Left cardiac atrium (tissue), 4 donors: ENCODE measurements at places on chromosomes 5 and 9. TPM values are rescaled to one million over a fixed set of nuclear protein-coding genes. Genes with fewer than 3 reads are reported as not detected.

C9orf50 gene
- total RNA-seq: not detected

IL5 gene
- not detected for total RNA-seq

SLC36A2 gene
- 0.29 TPM for total RNA-seq

ZFP2 gene
- 1.2 TPM for total RNA-seq

BHMT2 gene
- 21.5 TPM for total RNA-seq

PCDHB2 gene
- total RNA-seq: 2.9 TPM

SPATA31E1 gene
- total RNA-seq: not detected

SWI5 gene
- total RNA-seq: 17.2 TPM

ARID3C gene
- not detected for total RNA-seq

ZDHHC11 gene
- 31.1 TPM for total RNA-seq

EGFLAM gene
- 10.5 TPM for total RNA-seq

MEF2C gene
- 53.7 TPM for total RNA-seq

C9orf85 gene
- 6.7 TPM for total RNA-seq

VCAN gene
- 195 TPM for total RNA-seq

SPINK13 gene
- total RNA-seq: not detected

OR1J2 gene
- not detected for total RNA-seq

PPP1R26 gene
- total RNA-seq: 17.5 TPM

C5orf52 gene
- total RNA-seq: not detected

MCCC2 gene
- total RNA-seq: 54.8 TPM

C9orf153 gene
- total RNA-seq: 0.31 TPM

ZBTB43 gene
- 34.0 TPM for total RNA-seq

CAMK4 gene
- total RNA-seq: 0.53 TPM

SYNPO gene
- total RNA-seq: 769 TPM

GPSM1 gene
- 55.6 TPM for total RNA-seq

PRDM9 gene
- total RNA-seq: not detected

SV2C gene
- total RNA-seq: not detected

RMI1 gene
- total RNA-seq: 4.0 TPM

NDUFAF2 gene
- 34.5 TPM for total RNA-seq

PDCD1LG2 gene
- 3.6 TPM for total RNA-seq

RGS7BP gene
- 5.1 TPM for total RNA-seq

ADAMTS19 gene
- total RNA-seq: 2.9 TPM

SLC12A7 gene
- total RNA-seq: 53.7 TPM

URM1 gene
- total RNA-seq: 58.0 TPM

F2RL2 gene
- 0.39 TPM for total RNA-seq

FOXI1 gene
- not detected for total RNA-seq

ANKRD55 gene
- total RNA-seq: 0.29 TPM

PCSK5 gene
- 9.3 TPM for total RNA-seq

TMEM171 gene
- 0.21 TPM for total RNA-seq

GDF9 gene
- total RNA-seq: 0.65 TPM

UNC13B gene
- 17.8 TPM for total RNA-seq

IER5L gene
- 5.4 TPM for total RNA-seq

ENC1 gene
- 5.5 TPM for total RNA-seq

ZDHHC21 gene
- 8.9 TPM for total RNA-seq

TLN1 gene
- total RNA-seq: 324 TPM

HEMGN gene
- not detected for total RNA-seq

CAVIN4 gene
- 38.0 TPM for total RNA-seq

FBLL1 gene
- 0.21 TPM for total RNA-seq

OR1L4 gene
- total RNA-seq: not detected

PRR16 gene
- total RNA-seq: 4.8 TPM

CLTB gene
- total RNA-seq: 199 TPM

PALM2AKAP2 gene
- 97.6 TPM for total RNA-seq

FAM169A gene
- 5.0 TPM for total RNA-seq

FYB1 gene
- total RNA-seq: 5.0 TPM

SLC34A3 gene
- not detected for total RNA-seq

DRD1 gene
- total RNA-seq: 0.55 TPM

OTULINL gene
- total RNA-seq: 12.9 TPM

ENG gene
- total RNA-seq: 132 TPM

LCN9 gene
- total RNA-seq: not detected
